Fibroblast of skin of right quadriceps (primary cell): ENCODE measurements at places on chromosomes 16 and 17.

DNA sequence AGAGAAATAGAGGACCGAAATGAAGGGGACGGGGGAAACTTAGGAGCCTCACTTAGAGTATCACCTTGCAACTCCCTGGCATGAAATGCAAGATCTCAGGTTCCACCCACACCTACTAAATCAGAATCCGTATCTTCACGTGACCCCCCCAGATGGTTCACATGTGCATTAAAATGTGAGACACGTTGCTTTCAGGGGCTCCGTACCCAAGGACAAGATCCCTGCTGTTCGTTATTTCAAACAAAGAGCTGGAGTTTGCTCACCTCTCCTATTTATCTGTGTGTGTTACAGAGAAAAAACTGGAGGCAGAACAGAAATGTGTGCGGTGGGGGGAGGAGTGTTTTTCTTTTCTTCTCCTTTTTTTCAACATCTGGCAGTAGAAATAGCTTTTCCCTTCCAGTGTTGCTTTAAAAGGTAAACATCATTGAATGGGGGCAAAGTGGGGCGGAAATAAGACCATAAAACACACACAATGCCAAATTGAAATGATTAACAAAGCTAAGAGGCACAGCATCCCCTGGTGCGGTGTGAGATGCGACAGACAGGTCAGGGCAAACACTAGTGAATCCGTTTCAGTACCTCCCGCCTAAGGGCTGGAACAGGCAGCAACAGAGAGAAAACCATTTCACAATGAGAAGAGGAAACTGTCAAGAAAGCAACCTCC, 145.4 kb downstream of the SOX9 start:
- DNase-seq, result no peak

DNA sequence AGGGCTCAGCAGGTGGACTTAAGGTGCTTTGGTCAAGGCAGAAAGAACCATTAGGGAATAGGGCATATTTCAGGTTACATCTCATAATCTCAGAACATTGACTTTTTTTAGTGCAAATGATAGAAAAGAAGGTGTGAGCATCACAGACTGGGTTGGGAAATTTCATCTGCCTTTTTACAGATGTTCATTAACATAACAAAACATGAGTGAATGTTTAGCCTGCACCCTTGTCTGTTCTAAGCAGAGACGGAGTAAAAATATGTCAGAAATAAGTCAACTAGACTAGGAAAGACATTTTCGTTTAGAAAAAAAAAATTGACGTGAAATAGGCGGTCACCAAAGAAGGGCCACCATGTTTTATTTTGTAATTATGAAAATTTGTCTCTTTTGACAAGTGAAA, 127.5 kb upstream of the CDH13 start:
- no peak for DNase-seq

DNA sequence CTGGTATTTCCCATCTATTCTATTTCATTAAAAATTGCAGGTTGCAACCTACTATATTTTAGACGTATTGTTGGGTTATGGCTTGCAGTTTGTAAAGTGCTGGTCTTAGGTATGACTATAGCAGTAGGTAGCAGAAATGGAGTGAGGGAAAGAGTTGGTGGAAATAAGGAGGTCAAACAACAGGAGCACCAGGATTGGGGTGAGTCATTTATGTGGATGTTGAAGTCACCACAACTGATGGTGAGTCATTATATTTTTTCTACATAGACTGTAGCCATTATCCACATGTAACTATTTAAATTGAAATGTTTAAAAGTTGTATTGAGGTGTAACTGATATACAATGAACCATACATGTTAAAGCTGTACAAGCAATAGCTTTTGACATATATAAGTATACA, 25.0 kb upstream of the HS3ST3A1 start:
- peak; percentile 80 for DNase-seq

- no peak for DNase-seq
Observed at GRCh38 chr17:60832631-60833030, 155.0 kb downstream of the BCAS3 start.

DNA sequence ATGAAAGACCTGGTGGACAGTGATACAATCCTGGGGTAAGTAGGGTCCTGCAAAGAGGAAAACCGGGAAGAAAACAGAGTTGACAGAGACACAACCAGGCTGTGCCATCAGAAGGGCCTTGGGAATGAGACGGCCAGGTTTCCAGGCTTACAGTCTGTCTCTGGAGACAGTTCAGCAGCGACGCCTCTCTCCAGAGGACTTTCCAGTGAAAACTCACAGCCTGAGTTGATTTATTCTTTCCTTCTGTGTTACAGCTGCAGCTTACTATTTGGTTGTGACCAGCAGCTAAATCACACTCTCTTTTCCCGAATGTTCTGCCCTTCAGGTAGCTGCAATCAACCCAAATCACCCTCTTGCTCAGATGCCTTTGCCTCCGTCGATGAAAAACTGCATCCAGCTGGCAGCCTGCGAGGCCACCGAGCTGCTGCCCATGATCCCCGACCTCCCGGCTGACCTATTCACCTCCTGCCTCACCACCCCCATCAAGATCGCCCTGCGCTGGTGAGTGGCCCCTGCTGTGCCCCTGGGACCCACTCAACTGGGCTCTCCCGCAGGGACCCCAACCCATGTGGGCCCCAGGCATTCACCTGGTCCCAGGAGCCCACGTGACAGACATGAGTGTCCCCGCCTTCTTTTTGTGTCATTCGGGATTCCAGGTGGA, 209.2 kb downstream of the RPTOR start:
- peak; percentile 31 for DNase-seq

GRCh38 chr16:75305364-75306098, 54.1 kb upstream of the BCAR1 start:
- DNase-seq, result peak; percentile 100

DNA sequence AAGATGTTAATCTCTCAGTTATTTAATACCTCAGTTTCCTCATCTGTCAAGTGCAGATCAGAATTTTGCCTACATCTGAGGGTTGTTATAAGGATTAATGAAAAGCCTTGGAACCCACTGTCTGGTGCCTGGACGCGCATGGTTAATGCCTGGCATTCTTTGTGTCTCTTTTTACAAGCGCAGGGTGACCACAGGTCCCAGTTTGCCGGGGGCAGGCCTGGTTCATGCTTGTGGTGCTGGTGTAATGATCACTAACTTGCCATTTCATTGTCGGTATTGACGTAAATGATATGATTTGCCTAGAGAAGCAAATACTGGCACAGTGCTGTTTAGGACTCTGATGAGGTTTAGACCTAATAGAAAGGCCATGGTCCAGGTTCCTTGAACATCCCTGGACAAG, 23.1 kb downstream of the MRC2 start:
- DNase-seq, result no peak

DNA sequence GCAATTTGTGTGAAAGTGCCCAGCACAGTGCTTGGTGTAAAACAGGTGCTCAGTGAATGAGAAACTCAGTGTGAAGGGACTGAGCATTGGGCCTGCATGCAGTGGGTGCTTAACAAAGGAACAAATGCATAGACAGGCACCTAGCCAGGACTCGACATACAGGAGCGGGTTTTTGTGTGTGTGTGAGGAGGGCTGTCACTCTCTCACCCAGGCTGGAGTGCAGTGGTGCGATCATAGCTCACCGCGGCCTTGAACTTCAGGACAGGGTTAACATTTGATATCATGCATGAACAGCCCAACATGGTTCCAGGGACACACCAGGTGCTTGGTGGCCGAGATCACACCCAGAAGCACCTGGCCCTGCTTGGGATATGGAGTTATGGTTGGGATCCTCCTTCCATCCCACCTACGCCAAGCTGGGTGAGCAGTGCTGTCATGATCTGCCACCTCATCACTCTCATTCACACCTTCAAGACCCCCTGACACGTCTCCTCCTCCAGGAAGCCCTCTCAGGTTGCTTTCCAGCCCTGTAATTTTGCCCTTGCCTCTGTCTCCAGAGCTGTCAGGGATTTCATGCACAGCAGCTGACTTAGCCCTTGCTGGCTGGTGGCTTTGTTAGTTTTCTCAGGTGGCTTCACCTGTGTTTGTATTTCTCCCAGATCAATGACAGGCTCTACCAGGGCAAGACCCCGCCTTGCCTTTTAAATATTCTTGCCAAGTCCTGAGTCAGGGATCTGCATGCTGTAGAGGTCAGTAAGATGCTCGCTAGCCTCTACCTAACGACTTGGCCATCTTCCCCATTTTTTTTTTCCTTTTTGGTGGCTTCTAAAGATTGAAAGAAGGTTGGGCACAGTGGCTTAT, 66.4 kb downstream of the OR1D5 start:
- DNase-seq, result no peak

DNA sequence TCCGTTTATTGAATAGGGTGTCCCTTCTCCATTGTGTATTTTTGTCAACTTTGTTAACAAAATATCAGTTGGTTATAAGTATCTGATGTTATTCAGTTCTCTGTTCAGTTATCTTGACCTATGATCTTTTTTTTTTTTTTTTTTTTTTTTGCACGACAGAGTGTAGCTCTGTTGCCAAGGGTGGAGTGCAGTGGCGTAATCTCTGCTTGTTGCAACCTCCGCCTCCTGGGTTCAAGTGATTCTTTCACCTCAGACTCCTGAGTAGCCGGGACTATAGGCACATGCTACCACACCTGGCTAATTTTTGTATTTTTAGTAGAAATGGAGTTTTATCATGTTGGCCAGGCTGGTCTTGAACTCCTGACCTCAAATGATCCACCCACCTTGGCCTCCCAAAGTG, 215.8 kb downstream of the BCAS3 start:
- no peak for DNase-seq

- DNase-seq, result no peak
Observed at GRCh38 chr16:14553447-14553846, 76.6 kb downstream of the PARN start.

GRCh38 chr17:7845359-7846062, 9.4 kb upstream of the TMEM88 start:
- no peak for DNase-seq

- no peak for DNase-seq
Observed at GRCh38 chr17:30308406-30308805, 16.7 kb upstream of the BLMH start.

GRCh38 chr16:77856438-77857160, 68.2 kb downstream of the VAT1L start:
- DNase-seq, result no peak

DNA sequence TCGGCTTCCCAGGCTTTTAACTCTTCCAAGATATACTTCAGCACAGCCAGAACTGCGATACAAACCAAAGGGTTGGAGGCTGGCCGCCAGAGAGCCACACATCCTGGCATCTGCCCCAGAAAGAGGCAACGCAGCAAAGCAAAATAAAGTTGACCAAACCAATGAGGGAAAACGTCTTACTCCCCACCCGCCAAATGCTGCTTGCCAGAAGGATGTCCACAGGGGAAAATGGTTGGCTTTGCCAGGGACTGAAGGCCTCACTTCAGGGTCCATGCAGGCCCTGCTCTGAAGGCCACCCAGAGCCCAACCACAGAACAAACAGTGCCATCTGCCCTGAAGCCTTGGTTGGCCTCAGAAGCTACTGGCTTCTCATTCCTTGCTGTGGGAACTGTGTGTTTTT, 15.0 kb downstream of the CACNG1 start:
- DNase-seq, result no peak

DNA sequence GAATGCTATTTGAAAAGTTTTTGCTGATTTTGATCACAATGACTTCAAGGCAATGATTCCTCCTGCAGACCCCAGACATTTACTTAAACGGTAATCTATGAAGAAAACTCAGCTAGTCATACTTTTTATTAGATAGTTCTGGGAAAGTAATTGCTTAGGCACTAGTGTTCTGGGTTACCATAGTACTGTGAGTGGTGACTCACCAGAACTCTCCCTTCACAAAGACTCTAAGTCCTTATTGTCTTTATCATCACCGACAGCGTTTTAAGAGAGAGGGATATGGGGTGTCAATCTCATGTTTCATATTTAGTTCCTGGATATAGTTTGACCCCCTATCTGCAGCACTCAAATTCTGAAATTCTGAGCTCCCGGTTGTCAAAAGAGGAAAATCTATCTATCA, 43.0 kb upstream of the CDH8 start:
- DNase-seq, result peak; percentile 31

DNA sequence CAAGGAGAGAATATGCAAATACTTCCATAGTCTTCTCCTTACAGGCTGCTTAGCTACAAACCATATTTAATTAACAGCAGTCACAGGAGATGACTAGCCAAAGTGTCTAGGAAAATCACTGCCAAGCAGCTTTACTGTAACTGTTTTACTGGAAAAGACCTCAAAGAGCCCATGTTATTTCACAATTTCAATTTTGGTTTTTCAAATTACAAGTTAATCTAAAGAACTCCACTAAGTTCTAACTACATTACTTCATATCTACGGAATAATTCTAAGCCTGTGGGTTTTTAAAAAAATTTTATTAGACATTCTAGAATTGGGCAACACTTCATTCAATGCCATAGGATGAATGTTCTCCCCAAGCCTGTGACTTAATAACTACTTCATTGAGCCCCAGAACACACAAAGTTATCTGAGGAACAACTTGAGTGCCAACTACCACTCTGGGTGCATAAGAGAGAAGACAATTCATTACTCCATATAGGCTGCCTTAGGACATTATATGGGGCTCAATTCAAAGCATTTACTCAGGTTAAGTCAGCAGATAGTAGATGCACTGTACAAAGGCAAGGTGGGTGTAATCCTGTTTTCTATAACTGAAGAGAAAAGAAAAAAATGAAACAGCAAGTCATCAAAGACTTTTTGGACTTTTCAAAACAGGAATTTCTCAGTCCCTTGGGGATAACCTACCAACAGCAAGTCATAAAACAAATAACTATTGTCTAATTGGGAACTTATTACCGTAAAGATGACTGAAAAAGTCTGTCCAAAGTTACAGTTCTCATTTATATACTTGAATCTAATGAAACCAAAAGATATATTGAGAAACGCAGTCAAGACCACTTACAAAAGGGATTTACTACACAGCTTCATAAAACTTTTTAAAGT, 33.0 kb downstream of the STAT3 start:
- peak; percentile 79 for DNase-seq

DNA sequence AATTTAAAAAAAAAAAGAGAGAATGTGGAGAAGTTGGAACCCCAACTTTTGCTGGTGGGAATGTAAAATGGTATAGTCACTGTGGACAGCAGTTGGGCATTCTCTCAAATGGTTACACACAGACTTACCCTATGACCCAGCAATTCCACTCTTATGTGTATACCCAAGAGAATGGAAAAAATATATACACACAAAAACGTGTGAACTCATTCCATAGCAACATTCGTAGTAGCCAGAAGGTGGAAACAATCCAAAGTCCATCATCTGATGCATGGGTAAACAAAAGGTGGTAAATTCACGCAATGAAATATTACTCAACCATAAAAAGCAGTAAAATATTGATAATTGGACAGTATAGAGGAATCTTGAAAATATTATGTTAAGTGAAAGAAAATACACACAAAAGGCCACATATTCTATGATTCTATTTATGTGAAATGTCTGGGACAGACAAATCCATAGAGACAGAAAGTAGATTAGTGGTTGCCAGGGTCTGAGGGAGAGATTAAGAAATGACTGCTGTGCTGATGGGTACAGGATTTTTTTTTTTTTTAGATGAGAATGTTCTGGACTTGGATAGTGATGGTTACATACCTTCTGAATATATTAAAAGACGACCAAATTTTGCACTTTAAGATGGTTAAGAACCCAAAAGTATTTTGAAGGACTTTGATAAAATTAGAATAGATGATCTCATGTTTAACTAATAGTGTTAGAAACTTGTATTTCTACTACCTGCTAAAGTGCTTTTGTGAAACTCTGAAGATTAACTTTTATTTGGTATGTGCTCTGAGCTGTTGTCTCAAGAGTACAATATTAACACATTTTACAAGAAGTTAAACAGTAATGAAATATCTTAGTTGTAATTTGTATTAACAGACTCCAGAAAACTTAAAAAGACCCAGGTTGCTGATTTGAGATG, 60.9 kb downstream of the MRTFB start:
- DNase-seq, result no peak
